ENCODE measurements at places on chromosomes 1 and 21.
A peak's percentile ranks its signal among the peaks of the same experiment; 100 is the strongest.

DNA sequence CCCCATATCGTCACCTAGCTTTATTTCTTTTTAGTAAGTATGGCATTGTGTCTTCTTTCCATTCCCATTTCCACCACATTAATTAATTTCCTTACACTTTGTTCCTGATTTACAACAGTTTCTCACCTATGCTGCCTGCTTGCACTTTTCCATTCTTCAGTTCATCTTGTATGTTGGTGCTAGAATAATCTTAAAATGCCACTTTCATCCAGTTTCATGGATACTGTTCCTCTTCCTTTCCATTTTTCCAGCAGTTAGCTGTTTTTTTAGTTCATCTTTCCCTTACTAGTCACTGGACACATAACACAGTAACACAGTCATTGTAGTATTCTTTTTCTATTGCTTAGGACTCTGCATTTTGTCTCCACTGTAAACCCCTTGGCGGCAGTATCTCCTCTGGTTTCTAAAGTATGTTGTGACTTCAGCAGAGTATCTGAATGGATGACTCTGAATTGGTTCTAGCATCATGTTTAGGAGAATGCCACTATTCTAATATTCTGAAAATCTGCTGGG is 2.1 kb downstream of the CDC7 start:
- DNase-seq: no peak

- DNase-seq: no peak
Observed at GRCh38 chr1:67216401-67216800, 50.1 kb downstream of the IL23R start.

DNA sequence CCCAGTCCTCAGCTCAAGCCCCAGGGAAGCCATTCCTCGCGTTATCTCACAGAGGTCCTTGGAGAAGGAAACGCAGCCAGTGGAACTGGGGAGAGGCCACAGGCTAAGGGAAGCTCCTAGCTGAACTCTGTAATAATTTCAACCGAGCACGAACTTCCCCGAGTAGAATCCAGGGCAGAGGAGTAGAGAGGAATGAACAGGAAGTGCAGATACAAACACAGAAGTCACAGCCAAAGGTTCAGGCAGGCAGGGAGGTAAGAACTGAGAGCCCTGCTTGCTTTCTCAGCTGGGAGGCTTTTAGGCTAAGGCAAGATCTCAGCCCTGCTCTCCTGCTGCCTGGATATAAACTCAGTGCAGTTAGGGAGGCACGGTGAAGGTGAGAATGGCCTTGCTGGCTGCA is 23.7 kb downstream of the WARS2 start:
- DNase-seq: no peak

DNA sequence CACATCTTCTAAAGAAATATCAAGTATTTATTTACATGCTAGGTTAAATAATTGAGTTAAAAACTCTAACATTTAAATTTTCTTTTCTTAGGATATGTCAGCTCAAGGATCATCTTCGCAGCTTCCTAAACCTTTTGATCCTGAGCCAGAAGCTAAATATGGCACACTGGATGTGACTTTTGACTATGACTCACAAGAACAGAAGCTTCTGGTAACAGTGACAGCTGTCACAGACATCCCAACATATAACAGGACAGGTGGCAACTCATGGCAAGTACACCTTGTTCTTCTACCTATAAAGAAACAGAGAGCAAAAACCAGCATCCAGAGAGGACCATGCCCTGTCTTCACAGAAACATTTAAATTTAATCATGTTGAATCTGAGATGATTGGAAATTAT is 132.7 kb upstream of the SERTAD4 start:
- no peak for DNase-seq

- peak; percentile 38 for DNase-seq
Observed at GRCh38 chr21:32930673-32931072, 95.1 kb upstream of the OLIG2 start.

DNA sequence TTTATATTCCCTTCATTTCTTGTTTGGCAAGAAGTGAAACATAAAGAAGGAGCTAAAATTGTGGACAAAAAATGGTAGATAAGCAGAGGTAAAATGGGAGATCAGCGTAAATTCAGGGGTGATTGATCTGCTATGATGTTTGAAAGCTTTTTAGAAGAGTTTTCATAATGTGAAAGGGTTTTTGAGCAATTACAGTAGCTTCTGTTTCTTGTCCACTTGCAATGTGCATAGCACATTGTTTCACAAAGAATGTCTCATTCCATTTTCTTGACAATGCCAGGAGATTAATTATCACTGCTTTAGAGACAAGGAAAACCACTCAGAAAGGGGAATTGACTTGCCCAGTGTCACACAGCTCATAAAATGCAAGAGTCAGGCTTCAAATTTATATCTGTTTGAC is 65.9 kb upstream of the PLPPR4 start:
- no peak for DNase-seq

GRCh38 chr1:26733982-26734381 is 38.2 kb downstream of the ARID1A start:
- peak; percentile 68 for DNase-seq

- peak; percentile 74 for DNase-seq
Observed at GRCh38 chr21:42403611-42404231, at the start of gene UBASH3A. UBASH3A (plus strand) TSS chr21:42403902; CDS start chr21:42403946, 44 bp downstream.

DNA sequence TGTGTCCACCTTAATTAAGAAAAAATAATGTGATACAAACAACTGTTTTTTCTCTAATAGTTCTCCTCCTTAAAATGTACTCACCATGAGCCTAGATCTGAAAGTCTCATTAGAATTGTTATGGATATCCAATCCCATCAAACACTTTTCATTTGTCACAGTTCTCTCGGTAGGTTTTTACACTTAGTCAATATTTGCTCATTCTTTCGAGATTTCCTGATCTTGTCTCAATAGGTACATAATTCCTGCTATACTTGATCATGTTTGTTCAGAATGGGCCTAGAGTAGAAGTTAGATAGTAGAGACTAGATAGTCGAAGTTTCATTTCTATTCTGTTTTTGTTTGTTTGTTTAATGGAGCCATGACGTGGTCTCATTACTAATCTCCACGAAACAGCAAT is 2005.7 kb downstream of the NCAM2 start:
- no peak for DNase-seq

DNA sequence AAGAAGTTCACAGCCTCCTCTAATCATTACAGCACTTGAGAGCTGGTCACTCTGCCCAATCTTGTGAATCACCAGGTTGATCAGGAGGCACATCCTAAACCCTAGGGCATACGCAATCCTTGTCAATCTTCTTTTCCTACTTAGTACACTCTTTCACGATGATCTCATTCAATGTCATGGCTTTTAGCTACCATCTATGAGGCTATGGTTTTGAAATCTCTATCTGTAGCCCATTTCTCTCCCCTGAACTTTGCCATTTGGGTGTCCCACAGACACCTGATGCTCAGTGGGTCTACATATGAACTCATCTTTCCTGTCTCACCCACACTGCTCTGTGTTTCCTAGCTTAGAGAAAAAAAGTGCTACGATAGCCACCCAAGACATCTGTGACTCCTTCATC is 1.9 kb upstream of the MED18 start:
- DNase-seq: no peak

- DNase-seq: no peak
Observed at GRCh38 chr1:60036856-60037460, 36.6 kb downstream of the C1orf87 start.

GRCh38 chr1:220880726-220881506 is 1.7 kb downstream of the HLX start:
- DNase-seq: no peak

DNA sequence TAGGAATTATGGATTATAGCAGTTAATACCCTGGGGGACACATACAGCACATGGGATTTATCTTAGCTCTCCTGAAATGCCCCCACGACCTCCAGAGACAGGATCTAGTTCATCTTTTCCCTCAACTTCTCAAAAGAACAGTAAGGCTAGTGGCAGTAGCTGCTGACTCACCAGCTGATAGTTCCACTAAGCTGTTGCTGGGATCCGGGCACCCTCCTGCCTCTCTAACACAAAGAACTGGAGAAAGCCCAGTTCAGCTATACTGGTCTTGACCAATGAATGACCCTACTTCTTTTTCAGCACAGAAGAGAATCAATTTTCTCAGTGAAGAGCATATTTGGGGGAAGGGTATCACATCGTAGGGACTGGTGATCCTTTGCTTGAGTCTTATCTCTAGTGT is 84.1 kb downstream of the PGBD5 start:
- DNase-seq: no peak

GRCh38 chr1:246404078-246404477 is 103.0 kb downstream of the SMYD3 start:
- DNase-seq: no peak

GRCh38 chr21:34204481-34205439 is 131.4 kb downstream of the MRPS6 start:
- no peak for DNase-seq

DNA sequence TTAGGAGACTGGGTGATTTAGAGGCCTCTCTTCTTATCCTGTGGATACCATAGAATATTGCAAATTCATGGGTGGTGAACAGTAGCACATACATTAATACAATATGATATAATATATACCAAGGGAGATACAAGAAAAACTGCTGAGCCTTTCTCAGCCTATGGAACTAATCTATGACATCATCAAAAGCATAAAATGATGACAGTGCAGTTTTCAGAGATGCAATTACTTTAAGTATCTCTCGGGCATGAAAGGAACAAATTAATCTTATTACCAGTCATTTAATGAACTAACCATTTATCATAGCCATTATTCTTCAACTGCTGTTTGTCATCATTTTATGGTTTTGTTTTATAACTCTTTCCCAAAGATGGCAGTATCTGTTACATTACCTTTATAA is 3.5 kb downstream of the CHODL start:
- DNase-seq: no peak

- DNase-seq: no peak
Observed at GRCh38 chr1:93348104-93348728, 2.5 kb downstream of the DR1 start.

DNA sequence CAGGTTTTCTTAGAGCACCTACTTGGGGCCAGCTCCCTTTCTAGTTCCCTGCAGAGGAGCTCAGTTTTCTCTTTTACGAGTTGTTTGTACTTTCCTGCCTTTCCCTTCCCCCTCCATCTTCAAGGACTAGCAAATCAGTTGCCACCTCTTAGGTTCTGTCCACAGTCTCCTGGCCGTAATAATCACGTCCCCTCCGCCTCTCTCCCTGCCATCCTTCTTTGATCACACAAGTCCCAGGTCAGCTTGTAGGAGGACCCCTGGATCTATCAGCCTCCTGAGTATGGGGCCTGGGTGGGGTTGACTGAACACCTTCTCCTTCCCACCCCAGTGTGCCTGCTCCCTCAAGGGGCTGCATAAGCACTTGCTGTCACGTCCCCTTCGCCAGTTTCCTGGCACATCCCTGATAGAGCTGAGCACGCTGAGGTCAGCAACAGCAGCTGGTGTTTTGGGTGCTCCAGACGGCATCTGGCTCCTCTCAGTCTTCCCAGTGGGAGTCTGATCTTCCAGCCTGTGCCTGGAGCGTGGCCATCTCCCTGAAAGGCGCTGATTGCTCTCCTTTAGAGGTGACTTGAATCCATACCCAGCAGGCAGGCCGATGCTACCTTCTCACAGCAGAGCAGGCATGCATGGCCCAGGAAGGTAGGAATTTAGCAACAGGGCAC is 216.1 kb upstream of the TMEM51 start:
- DNase-seq: no peak

GRCh38 chr1:39272798-39273469 is 68.4 kb downstream of the MACF1 start:
- DNase-seq: no peak

DNA sequence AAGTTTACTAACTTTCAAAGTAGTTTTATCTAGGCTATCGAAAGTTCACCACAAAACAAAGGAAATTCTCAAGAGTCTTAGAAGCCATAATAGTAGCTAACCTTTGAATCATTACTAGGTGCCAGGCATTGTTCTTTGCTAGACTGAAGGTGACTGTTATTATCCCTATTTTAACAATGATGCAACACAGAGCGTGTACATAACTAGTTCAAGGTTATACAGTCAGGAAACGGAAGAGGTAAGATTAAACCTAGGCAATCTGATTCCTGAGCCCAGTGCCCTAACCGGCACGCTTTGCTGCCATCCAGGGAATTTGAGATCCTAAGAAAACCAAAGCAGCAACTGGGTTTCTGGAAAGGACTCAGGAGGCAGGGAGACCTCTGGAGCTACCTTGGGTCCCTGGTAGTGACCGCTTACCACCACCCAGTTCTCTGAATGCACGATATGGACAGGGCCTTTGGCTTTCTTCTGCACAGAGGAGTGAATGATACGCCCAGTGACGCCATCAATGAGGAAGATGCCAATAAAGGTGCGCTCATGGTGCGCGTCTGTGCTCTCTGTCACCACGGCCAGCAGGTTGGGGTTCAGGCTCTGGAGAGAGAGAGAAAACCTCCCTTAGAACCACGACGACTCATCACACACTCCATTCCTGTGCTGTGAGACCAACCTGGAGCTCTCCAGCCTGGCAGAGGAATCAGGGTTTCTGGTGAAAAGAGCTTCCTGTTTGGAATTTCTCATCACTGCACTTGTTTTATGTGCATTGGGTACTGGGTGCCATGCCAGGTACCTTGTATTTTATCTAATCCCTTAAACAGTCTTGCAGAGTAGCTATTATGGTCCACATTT is 13.1 kb upstream of the UBR4 start:
- DNase-seq: no peak

DNA sequence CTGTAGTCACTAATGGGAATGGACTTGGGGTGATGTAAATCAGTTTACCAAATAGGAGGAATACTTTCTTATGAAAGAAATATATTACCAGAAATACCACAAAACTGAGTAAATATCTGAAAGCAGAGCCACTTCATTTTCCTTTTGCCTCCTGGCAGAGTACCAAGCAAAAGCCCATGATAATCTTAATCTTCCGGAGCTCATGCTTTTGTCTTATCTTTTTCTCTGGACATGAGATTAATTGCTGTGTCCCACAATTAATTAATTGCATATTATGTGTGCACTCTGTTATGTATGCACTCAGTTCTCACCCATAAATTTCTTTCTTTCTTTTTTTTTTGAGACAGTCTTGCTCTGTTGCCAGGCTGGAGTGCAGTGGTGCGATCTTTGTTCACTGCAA is 94.1 kb upstream of the PDE4B start:
- DNase-seq: no peak

GRCh38 chr1:203797216-203797615 is 1.8 kb downstream of the ZBED6 start:
- no peak for DNase-seq

- DNase-seq: no peak
Observed at GRCh38 chr1:161676958-161677689, 14.2 kb downstream of the FCGR2B start.

GRCh38 chr1:177848577-177848976 is 121.3 kb downstream of the SEC16B start:
- DNase-seq: no peak

- DNase-seq: no peak
Observed at GRCh38 chr1:207946756-207947155, 35.8 kb upstream of the CD34 start.

- no peak for DNase-seq
Observed at GRCh38 chr1:235160383-235160956, 580 bp downstream of the RBM34 start.

- no peak for DNase-seq
Observed at GRCh38 chr1:14871218-14871970, 272.9 kb downstream of the KAZN start.

DNA sequence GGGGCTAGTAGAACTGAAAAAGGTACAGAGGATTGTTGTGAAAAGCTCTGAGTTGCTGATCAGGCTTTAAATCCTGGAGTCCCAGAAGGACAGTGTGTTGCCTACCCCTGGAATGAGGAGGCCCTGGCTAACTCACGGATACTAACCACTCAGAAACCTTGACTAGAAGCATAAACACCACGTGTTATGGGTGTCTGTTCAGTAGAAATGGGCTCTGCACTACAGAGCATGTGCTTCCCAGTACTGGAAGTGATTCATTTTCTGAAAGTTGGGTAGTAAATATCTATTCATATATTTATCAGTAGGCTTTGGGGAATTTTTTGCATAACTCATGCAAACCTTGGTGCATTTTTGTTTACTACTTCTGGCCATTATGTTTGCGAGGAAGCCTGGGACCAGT is 15.1 kb upstream of the CLCA1 start:
- DNase-seq: no peak
